NCI-H510A treated with DMSO at 0.1 percent for 48 hours (cell line): ENCODE measurements at places on chromosomes 3 and 15.
A peak's percentile ranks its signal among the peaks of the same experiment; 100 is the strongest.

DNA sequence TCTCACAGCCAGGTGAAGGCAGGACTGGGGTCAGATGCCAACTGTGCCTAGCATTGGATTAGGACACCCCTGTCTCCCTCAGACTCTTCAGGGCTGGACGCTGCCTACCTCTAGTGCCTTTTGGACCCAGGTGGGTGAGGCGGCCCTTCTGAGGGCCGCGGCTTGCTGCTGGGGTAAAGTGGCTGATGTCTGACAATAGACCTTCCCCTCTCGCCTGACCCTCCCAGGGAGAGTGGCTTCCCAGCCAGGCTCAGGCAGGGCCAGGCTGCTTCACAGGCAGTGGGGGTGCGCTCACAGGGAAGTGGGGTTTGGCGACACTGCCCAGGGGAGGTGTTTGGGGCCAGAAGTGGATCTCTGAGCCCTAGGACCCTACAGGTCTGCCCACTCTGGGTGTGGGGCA is 43.3 kb upstream of the C15orf39 start:
- DNase-seq, result no peak

DNA sequence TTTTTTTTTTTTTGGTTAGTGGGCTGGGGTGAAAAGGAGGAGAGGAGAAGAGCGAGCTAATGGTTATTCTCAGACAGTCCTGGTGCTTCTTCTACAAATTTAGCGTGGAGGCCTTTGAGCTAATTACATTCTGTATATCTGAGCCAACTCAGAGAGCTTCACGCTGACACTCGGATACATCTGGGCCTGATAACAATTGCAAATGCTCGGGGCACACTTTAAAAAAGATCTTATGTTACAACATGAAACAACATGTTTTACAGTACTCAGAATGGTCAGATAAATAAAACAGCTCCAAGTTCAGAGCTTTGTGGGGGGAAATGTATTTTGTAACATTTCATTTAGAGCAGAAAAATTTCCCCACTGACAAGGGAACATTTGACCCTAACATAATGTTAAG is 966.9 kb upstream of the NR2F2 start:
- no peak for DNase-seq

DNA sequence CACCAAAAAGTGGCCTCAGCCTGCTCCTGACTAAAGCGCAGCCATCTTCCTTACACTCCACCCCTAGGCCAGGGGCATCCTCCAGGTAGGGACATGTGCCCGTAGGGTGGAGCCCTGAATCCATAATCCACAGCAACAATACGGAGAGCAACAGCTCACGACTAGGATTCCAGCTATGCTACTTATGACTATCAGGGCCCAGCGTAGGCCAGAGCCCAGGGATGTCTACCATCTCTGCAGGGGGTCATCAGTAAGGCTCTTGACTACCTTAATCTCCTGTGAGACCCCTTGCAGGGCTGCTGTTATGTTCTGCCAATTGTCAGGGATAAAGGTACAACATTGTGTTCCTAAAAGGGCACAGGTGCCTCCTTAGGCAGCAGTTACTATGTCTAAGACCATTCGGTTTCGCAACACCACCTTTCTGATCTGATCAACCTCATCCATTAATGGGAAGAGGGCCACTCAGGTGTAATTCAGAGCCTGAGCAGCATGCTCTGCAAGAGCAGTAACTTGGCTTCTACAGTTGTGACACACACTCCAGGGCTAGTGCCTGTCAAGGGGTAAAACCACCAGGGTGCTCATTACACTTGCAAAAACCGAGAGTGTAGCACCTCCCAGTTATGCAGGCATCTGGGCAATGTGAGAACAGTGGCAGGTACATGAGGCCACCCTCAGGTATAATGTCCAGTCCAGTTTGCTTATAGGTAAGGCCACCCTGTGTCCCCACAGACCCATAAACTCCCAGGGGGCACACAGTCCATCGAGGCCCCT is 11.0 kb downstream of the CCRL2 start:
- no peak for DNase-seq

DNA sequence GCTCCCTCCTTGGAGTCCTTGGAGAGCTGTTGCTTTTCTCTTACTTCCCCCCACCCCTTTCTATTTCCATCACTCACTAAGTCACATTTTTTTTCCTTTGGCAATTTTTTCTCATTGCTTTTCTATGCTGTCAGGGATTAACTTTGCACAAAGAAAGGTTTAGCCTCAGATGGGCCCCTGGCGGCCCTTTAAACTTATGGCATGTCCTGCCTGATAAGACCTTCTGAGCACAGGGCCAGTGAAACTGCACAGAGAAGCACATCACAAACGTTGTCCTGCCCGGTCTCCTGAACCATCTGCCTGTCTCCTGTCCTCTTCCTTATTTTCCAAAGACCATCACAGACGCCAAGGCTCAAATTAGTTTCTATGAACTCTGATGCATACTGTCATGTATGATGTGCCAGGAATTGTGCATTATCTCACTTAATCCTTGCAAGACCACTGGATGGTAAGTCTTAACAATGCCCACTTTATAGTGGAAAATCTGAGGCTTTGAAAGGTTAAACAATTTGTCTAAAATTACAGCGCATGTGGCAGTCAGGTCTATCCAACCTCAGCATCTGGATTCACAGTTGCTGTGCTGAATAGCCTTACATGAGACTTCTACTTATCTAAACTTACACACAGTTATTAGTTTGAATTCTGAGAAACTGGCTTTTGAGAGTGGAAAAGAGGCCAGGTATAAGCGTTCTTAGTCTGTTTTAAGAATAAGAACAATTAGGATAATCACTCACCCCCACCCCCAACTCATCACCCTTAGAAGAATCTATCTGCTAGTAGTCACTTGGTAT is 648.1 kb downstream of the NTRK3 start:
- no peak for DNase-seq

GRCh38 chr15:66941791-66942190 is 123.6 kb upstream of the SMAD3 start:
- DNase-seq, result no peak

- no peak for DNase-seq
Observed at GRCh38 chr3:32217339-32217738, 21.1 kb upstream of the CMTM8 start.

DNA sequence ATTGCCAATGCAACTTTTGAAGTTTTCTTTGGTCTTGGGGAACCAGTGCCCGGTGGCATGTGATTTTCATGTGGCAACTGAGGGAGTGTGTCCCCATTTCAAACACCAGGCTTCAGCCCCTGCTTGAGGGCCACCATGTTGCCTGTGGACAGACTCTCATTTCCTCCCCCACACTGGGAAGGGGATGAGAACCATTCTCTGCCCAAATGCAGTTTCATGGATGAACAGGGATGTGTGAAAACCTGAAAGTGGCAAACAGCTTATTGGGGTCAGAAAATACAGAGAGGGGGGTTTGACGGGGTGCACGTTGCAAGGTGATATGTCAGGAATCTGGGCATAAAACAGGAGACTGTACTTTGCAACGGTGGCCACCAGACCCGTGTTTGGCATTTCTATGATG is 6.3 kb downstream of the FAM107A start:
- DNase-seq, result no peak

- no peak for DNase-seq
Observed at GRCh38 chr3:194476784-194477183, 10.0 kb downstream of the ATP13A3 start.

GRCh38 chr15:75791337-75791713 is 51.9 kb upstream of the UBE2Q2 start:
- no peak for DNase-seq

GRCh38 chr3:196677931-196678330 is 34.1 kb downstream of the CEP19 start:
- no peak for DNase-seq

GRCh38 chr3:179446501-179446900 is 4.8 kb downstream of the GNB4 start:
- no peak for DNase-seq

- DNase-seq, result no peak
Observed at GRCh38 chr3:102098130-102098885, 249.0 kb downstream of the NFKBIZ start.

DNA sequence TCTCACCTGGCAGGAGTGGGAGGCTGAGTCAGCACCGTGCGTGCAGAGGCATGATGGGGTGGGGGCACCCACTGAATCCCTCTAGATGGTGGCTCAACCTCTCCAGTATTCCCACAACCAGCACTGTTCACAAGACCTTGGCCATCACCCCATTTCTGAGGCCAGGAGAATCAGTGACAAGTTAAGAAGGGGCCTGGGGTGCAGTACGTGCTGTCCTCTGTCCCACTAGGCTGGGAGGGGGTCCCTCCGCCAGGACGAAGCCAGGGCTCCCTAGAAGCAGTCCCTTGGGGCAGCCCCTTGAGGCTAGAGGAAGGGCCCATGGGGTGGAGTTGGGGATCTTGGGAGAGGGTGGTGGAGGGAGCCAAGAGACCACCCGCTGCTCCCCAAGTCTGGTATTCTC is 4.8 kb downstream of the MYL3 start:
- no peak for DNase-seq

GRCh38 chr15:74388363-74388951 is 21.0 kb upstream of the CYP11A1 start:
- no peak for DNase-seq

- DNase-seq, result peak; percentile 72
Observed at GRCh38 chr15:57555270-57555669, 36.4 kb upstream of the MYZAP start.

DNA sequence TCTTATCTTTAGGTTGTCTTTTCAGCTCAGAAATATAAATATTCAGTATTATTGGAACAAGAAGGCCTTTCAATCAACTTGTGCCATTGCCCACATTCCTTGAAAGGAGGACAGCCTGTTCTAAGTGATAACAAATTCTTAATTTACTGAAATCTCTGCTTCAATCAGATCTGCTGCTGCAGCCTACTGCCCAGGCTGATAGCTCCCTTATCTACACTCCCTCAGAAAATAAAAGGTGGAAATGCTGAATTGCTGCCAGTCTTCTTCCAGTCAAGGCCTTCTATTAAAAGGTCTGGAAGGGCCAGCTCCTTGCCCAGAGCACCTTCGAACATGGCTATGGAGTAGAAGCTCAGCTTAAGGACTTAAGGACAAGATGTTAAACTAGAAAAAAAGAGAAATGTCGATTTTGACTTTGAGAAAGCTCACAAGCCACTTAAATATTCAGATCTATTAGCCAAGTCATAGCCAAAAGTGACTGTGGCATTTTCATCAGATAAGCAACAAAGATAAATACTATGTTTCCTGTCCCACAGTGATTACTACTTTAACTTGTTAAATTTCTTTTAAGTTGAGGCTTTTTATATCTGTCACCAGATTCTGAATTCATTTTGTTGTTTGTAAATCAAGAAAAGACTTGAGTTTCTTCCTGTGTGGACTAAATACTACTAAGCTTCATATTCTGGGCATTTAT is 480.5 kb upstream of the CBLB start:
- no peak for DNase-seq

DNA sequence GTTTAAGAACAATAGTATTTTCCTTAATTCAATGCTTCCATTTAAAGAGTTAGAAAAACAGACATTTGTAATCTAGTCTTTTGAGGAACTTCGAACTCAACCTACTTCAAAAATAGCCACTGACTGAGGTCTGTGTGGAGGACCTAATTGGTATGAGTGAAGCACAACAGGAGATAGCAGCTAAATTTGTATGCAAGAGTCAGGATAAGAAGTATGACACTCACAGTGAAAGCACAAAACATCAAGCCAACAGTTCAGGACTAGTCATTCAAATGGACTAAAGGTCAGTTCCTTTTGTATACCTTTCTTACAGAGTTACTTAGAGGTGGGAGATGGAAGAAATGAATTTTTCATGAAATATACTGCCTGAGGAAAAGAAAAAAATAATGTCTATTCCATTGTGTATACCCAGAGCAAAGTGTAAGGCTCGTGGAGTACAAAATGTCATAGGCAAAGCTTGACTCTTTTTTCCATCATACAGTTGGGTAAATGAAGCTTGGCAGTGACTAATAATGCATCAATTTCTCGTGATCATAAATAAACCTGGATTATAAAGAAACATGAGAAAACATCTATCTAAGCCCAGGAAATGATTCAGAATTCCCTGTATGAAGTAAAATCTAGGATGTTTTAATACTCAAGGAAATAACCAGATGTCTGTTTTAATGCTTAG is 1005.2 kb upstream of the CADM2 start:
- DNase-seq, result no peak

- no peak for DNase-seq
Observed at GRCh38 chr15:94615688-94616087, 384.3 kb downstream of the MCTP2 start.

DNA sequence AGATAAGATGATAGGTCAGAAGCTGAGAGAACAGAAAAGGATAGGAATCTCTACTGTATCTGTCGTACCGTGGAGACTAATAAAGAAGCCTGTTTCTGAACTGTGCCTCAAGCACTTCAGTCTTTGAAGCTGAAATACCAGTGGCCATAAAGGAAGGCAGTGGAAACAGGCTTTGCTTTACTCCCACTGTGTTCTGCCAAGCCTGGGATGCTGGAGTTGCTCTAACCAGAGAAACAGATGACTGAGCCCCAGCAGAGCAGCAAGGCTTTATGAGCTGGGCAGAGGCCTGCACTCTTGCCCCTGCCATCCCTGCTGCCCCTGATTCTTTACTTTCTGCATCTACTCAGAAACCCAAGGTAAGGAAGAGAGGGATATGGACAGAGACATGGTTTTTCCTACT is 89.4 kb downstream of the PDE8A start:
- DNase-seq, result no peak

GRCh38 chr3:16741890-16742289 is 136.7 kb upstream of the DAZL start:
- no peak for DNase-seq

DNA sequence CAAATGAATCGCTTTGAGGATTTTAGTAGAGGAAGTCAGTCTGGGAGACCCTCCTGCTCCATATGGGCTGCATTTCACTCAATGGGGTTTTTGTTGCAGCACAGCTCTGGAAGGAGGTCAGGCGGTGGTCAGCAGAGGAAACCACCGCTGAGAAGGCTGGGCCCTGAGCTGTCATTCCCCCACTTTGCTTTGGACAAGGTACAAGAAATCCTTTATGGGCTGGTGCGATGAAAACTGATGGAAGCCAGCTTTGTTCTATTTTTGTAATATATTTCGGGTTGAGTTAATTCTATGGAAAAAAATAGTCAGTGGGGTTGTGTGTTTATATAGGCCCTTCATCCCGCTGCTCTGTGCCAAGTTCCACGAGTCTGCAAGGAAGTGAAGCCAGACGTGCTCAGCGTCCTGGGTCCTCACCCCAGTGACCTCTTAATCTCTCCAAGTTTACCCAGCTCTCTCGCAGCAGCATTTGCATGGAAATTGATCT is 157.1 kb upstream of the TMC3 start:
- no peak for DNase-seq

DNA sequence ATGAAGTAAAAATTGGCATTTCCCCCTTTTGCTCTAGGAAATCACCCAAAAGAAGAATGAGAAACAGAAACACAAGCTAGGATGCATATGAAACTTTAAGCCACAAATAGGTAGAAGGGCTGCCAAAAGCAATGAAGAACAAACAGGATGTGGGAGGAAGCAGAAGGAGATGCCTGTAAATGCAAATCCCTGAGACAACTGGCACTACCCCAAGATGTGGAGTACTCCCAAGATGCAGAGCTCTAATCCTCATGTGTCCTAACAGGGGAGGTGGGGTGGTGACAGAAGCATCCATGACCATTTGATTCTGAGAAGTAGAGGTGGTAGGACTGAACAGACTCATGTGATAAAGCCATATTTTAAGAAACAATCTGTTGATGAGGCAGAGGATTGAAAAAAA is 31.9 kb upstream of the ZNF280D start:
- no peak for DNase-seq

- no peak for DNase-seq
Observed at GRCh38 chr3:140953028-140953960, 11.7 kb downstream of the SLC25A36 start.
